Stimulated activated CD8-positive, alpha-beta memory T cell treated with anti-CD3 and anti-CD28 coated beads, Interleukin-7, amount 100 ng/mL, for 1 hour (primary cell): ENCODE measurements at places on chromosomes 1 and 21.

GRCh38 chr1:229557200-229557850 lies 1.2 kb downstream of the ABCB10 start:
- DNase-seq = no peak

GRCh38 chr1:223669003-223669795 lies 3.7 kb upstream of the CAPN8 start:
- no peak for DNase-seq

DNA sequence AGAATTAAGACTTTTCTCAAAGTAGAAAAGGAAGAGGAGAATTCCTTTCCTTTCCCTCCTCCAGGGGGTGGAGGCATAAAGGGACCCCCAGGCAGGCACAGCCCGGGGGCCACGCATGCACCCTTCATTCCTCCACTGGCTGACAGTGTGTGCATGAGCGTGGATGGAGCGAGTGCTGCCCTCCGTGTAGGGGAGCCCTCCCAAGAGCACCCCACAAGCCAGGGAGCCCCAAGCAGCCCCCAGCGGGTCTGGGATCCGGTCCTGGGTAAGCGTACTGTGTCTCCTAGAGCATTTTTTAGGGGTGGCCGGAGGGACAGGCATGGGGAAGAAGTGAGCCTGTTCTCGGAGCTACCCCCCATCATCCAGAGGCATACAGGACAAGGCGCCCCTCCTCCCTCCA lies 120.5 kb downstream of the SIK1 start:
- no peak for DNase-seq

DNA sequence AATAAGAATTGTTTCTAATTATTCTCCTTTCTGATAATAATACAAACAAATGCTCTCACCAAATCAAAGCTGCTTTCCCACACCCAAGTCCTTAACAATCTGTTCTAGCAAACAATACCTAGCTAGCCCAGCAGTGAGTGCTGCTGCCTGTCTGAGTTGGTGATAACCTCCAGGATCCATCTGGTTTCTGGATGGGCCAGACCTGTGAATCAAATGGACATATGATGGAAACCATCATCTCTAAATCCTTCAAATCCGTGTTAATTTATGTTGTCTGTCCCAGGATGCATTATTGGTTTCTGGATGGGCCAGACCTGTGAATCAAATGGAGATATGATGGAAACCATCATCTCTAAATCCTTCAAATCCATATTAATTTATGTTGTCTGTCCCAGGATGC lies 1230.0 kb downstream of the AMY1C start:
- no peak for DNase-seq

DNA sequence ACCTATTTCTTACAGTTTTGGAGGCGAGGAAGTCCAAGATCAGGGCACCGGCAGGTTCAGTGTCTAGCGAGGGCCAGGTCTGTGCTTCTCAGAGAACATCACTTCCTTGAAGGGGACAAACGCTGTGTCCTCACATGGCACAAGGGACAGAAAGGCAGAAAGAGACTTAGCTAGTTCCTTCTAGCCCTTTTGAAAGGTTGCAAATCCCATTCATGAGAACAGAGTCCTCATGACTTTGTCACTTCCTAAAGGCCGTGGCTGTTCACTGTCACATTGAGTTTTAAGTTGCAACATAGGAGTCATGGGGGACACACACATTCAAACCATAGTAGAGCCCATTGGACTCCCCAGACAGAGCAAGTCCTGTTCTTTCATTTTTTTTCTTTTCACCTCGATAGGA lies 27.4 kb downstream of the PER3 start:
- no peak for DNase-seq

- no peak for DNase-seq
These were observed 113.2 kb downstream of the GLUL start for GRCh38 chr1:182278144-182279054.

DNA sequence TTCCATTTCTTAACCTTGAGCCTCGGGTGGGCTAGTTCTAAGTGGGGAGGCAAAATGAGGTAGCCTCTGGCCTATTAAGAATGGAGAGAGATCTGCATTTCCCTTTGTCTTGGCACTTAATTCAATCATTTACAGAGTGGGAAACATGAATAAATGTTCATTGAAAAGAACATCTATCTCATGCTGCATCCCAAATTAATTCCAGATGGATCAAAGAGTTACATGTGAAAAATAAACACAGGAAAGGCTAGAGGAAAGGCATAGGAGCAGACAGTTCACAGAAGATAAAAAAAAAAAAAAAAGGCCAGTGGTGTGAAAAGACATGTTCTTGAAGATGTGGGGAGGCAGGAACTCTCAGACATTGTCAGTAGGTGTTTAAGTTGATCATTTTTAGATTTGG lies 35.7 kb upstream of the EPS8L3 start:
- DNase-seq = no peak

DNA sequence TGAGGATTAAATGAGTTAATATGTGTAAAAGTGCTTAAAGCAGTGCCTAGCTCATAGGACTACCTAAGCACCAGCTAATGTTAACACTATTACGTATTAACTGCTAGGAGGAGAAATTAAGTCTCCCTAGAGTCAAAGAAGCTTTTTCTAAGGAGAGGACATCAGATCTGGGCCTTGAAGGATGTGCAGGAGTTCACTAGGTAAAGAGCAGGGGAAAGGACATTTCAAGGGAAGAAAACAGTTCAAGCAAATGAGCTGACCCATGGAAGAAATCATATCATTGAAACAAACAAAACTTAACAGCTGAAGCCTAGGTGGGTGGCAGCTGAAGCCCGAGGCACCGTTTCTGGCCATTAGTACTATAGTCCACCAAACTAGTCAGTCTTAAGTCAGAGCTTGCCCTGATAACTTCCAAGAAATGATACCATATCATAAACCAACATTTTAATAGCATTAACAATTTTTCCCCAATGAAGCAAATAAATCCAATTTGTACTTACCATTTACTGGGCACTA lies 46.7 kb downstream of the TRIT1 start:
- DNase-seq = no peak

GRCh38 chr1:205391386-205391785 lies 30.5 kb downstream of the LEMD1 start:
- DNase-seq = no peak

DNA sequence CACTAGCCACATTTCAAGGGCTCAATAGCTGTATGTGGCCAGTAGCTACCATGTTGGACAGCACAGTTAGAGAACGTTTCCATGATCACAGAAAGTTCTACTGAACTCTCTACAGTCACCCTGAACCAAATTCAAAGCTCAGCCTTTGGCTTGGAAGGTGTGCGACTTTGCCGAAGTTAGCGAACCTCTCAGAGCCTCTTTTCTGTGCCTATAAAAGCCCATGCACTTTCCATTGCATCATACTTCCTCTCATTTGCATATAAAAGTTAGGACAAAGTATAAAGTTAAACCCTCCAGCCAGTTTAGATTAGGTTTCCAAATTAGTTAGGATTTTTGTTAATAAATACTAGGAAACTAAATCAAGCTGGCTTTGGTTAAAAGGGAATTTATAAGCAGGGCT lies 4.7 kb upstream of the SLC1A7 start:
- DNase-seq = no peak

DNA sequence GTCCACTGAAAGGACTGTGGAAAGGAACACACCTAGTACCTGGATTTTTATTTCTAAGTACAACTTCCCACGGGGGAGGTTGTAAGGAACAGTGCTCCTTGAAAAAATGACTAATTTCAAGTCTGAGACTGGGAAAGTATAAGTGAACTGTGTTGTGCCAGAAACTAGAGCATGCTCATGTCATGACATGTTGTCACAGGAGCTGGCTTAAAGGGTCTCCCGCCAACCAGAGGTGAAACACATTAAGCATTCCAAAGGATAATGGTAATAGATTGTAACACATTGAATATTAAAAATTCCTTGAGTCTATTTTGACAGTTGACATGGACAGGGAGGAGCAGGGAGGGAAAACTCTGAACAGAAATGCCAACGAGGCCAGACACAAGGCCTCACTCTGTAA lies 6.3 kb downstream of the ATP2B4 start:
- DNase-seq = no peak

DNA sequence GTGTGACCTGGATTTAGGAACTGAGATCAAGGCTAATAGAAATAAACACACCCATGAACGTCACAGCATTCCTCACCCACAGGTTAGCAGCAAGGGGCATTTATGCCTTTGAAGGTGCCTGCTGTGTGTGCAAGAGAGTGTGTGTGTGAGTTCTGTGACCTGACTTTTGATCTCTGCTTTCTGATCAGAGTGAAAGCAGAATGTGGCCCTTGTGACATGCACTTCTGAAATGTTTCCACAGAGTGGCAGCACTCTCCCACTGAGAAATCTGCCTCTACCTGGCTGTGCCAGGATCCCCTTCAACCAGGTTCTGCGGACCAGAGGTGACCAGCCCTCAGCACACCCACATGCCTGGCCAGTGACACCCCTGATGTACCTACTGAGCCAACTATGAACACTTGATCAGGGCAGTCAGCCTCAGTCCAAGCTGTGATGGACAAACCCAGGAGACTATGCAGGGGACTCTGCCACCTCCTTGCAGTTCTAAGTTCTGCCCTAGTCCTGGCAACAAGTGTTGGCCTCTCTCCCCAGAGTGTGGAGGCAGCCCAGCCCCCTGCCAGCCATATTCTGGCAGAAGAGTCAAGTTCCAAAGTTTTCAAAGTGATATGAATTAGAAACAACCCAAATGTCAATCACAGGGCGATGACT lies 41.0 kb downstream of the RXRG start:
- no peak for DNase-seq

GRCh38 chr1:70963374-70963773 lies 84.2 kb downstream of the PTGER3 start:
- no peak for DNase-seq

GRCh38 chr1:63866084-63866483 lies 92.3 kb downstream of the ROR1 start:
- DNase-seq = no peak

GRCh38 chr1:115076384-115076915 lies 12.9 kb downstream of the TSPAN2 start:
- no peak for DNase-seq

DNA sequence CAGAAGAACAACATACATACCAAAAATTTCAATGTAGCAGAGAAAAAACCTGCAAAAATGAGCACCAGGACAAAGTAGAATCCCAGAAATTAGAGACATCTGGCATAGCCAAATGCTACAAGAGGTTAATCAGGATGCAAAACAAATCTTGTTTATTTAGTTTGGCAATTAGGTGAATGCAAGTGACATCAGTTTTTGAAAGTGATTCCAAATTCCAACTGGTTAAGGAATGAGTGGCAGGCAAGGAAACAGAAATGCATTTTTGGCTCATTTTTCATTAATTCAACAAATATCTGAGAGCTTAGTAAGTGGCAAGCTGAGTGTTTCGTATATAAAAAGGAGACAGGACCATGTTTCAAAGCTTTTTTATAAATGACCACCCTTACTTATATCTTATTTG lies 21.3 kb downstream of the SCAF4 start:
- DNase-seq = no peak

DNA sequence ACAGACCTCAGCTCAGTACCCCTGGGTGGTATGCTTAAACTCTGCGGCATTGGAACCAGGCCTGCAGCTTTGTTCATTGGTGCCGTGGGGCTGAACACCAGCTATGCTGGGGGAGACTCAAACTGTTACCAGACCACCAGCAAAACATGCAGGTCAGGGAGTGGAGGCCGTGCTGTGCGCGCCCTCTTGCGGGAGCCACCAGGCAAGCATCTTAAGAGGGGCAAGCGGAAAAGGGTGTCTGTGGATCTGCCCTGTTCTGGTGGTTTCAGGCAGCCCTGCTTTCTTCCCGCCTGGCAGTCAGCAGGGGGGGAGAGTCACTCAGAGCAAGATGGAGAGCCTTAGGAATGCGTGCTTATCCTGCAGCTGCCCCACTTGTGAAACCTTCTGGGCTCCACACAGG lies 276.9 kb upstream of the ZRANB2 start:
- no peak for DNase-seq

GRCh38 chr1:25985171-25985570 lies 12.7 kb downstream of the PAFAH2 start:
- DNase-seq = no peak

- no peak for DNase-seq
These were observed 1.3 kb upstream of the NRIP1 start for GRCh38 chr21:15066123-15066575.

GRCh38 chr1:234875328-234875952 lies 253.2 kb downstream of the TOMM20 start:
- no peak for DNase-seq

GRCh38 chr1:40264354-40264781 lies 6.3 kb downstream of the ZMPSTE24 start:
- no peak for DNase-seq

GRCh38 chr1:203308328-203308922 lies 3.1 kb downstream of the BTG2 start:
- DNase-seq = no peak

DNA sequence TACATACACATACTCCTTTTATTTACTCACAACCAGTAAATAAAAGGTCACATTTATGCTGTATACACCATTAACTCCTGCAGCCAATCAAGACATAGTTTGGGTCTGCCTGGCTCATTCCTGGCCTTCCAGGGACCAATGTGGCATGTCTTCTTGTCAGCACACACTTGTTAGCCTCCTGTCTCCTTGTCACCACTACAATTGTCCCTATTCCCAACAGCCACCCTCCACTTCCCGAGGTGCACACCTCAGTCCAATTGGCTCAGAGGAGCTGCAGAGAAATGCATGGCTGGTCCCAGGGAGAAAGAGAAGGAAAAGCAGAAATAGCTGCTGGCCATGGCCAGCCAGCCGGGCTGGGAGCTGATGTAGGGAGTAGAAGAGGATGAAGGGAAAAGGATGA lies 116.9 kb downstream of the PLXNA2 start:
- no peak for DNase-seq

DNA sequence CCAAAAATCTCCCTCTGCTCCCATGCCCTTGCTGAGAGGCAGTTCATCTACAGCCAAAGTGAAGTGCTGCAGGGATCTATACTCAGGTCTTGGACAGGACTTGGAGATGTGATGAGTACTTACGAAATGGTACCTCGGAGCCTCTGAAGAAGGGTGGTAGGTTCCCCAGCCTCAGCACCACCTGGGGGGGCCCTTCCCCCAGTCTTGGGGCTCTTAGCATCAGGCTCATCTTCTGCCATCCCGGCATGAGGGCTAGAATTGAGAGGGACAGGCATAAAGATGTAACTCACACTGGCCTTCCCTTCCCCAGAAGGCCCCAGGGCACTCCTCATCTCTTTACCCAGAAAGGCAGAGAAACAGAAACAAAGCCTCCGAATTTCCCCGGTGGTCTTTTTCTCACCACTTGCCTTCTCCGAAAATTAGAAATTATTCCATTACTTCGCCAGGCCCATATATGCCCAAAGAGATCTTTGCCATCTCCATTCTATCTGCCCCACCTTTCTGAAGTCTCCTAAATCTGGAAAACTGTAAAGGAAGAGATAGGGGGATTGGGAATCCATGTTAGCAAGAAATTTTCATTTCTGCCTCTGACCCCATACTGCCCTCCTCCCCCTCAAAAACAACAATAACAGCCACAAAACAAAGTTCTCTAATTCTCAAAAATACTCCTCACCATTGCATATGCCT lies 827 bp downstream of the RFX5 start:
- no peak for DNase-seq

- no peak for DNase-seq
These were observed at the start of gene SMCP for GRCh38 chr1:152878042-152878441. Gene SMCP, plus strand, starts transcription at chr1:152878322. Its CDS starts 6,101 bp downstream, at chr1:152884423.

DNA sequence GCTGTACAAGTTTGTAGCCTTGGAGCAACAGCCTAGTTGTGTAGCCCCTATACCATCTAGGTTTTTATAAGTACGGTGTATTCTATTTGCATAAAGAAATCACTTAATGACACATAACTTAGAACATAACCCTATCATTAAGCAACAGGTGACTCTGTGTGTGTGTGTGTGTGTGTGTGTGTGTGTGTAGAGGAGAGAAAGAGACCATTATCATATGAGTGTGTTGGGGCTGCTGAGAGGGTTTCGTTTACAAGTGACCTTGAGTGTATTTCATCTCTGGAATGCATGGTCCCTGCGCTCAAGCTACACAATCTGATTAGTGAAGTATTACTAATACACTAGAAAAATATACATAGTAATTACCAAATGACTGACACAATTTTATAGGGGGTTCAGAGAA lies 115.1 kb downstream of the RABGAP1L start:
- no peak for DNase-seq
